Cortex of kidney (tissue), 1 donor: ENCODE measurements at places on chromosomes 6 and 20.

DNA sequence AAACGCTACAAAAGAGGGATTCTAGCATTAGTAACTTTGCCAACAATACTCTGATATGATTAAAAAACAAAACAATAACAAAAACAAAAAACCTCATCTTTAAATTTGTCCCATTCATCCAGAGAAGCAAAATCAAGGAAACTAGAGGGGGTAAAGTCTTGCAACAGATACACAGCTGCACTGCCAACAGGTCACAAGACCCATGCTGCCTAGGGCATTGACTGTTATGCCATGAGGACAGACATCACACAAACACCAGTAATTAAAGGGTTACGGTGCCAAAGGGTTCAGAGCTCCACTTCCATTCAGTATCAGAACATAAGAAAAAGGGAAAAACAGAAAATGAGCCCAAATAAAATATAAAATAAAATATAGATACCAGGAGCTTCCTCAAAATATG, 1.6 kb downstream of the TBC1D20 start:
- DNase-seq: no peak

DNA sequence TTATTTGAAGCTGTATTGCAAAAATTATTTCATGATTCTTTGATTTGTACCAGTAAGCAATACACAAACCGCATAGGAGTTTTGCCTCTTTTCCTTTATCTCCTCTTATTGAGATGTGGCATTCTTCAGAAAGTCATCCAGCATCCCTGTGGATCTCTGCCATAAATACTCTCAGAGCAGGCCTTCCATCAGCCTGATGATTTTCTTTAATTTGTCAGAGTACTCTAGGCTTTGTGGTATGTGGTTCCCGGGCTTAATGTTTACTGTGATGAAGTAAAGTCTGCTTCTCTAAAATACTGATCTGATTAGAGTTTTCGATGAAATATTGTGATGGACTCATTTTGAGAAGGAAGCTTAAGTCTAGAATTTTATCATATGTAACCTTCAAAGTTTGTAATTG, 31.1 kb upstream of the SLC35D3 start:
- no peak for DNase-seq

GRCh38 chr6:130655586-130655985, 171.6 kb upstream of the SMLR1 start:
- no peak for DNase-seq

DNA sequence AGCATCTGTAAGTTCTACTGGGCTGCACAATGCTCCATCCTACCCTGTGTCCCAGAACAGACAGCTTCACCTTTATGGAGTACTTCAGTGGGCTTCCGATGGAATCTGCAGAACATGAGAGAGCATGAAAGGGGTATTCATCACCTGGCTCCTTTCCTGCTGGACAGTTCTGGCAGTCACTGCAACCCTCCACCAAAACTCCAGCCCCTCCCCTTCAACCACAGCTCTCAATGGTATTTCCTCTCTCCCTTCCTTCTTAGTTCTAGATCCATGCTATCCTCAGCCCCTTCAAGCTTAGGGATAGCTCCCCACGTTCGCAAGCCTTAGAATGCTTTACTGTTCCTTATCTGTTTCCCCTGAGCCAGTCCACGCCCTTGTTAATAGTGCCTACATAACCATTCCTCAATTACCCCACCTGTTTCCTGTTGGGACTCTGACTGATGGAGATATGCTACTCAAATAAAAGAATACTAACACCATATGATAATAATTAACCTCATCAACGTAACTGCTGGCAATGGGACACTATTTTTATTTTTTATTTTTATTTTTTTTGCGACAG, 26.8 kb downstream of the TRAM2 start:
- DNase-seq: no peak

- no peak for DNase-seq
Observed at GRCh38 chr6:109760208-109760607, 69.1 kb downstream of the FIG4 start.

DNA sequence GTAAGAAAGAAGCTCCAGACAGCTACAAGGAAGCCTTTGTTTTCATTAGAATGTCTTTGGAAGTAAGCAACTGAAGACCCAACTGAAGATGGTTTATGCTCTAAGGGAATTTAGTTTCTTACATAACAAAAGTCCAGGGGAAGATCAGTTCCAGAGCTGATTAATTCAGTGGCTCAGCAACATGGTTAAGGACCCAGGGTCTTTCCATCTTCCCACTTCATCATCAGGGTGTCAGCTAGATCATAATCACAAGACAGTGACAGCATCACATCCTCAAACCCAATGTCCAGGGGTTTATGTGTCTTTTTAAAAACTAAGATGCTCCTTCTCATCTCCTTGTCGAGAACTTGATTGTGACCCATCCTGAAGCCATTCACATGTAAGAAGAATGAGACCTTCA, 119.7 kb upstream of the PRDM1 start:
- DNase-seq: no peak
